Daoy (cell line): ENCODE measurements at places on chromosomes 12 and 14. TPM values are rescaled to one million over a fixed set of nuclear protein-coding genes. Genes with fewer than 3 reads are reported as not detected.

KCNMB4 gene
- total RNA-seq = 1.1 and 1.4 TPM in 2 replicates

ZNF26 gene
- total RNA-seq = 6.9 and 9.8 TPM in 2 replicates

ADAM20 gene
- total RNA-seq = 0.18 and 0.34 TPM in 2 replicates

CHGA gene
- total RNA-seq = not detected in 2 replicates

GARIN6 gene
- not detected in 2 replicates for total RNA-seq

BATF gene
- not detected in 2 replicates for total RNA-seq

NGB gene
- not detected in 2 replicates for total RNA-seq

RPS6KL1 gene
- total RNA-seq = 6.6 and 9.8 TPM in 2 replicates

APOF gene
- 0.40 TPM in 1 of 2 replicates, not detected in the other for total RNA-seq

SLC25A21 gene
- total RNA-seq = 37.0 and 105 TPM in 2 replicates

PLCZ1 gene
- not detected in 2 replicates for total RNA-seq

OR10G2 gene
- not detected in 2 replicates for total RNA-seq

ANKRD33 gene
- not detected in 2 replicates for total RNA-seq

PRKCH gene
- 5.8 and 23.5 TPM in 2 replicates for total RNA-seq

AEBP2 gene
- 7.1 and 19.1 TPM in 2 replicates for total RNA-seq

SERPINA10 gene
- not detected in 2 replicates for total RNA-seq

HOXC6 gene
- total RNA-seq = 2.0 and 2.8 TPM in 2 replicates

IL26 gene
- total RNA-seq = not detected in 2 replicates

GRCh38 chr12:89019439-89020120 is 332.7 kb downstream of the DUSP6 start:
- peak; percentile 86 for DNase-seq

DNA sequence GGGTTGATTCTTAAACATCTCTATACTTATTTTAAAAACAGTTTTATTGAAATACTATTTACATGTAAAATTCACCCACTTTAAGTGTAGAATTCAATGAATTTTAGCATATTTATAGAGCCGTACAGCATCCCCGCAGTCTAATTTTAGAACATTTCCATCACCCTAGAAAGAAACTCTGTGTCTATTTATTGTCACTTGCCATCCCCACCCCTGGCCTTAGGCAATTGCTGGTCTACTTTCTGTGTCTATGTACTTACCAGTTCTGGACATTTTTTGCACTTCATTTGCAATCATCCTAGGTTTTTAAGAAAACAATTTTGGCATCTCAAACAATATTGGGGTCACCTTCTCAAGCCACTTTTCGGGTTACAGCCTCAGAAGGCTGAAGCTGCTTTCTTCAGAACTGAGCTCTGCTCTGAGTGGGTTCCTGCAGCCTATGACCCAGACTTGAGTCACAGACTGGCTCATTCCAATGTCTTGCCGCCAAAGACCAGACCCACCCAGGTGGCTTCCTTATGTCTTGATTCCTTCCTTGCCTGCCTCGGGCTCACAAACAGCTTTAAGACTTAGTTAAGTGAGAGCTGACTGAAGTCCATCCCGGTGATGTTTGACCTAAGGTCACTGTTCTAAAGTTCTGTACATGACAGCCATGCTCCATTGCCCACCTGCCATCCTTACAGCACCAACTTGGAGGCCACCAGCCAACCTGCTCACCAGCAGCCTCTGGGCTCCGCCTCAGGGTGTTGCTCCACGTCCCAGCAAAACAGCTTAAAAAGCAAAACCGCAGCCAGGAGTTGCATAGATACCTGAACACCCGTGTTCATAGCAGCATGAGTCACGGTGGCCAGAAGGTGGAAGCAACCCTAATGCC is 131.5 kb downstream of the CHST11 start:
- peak; percentile 94 for DNase-seq

DNA sequence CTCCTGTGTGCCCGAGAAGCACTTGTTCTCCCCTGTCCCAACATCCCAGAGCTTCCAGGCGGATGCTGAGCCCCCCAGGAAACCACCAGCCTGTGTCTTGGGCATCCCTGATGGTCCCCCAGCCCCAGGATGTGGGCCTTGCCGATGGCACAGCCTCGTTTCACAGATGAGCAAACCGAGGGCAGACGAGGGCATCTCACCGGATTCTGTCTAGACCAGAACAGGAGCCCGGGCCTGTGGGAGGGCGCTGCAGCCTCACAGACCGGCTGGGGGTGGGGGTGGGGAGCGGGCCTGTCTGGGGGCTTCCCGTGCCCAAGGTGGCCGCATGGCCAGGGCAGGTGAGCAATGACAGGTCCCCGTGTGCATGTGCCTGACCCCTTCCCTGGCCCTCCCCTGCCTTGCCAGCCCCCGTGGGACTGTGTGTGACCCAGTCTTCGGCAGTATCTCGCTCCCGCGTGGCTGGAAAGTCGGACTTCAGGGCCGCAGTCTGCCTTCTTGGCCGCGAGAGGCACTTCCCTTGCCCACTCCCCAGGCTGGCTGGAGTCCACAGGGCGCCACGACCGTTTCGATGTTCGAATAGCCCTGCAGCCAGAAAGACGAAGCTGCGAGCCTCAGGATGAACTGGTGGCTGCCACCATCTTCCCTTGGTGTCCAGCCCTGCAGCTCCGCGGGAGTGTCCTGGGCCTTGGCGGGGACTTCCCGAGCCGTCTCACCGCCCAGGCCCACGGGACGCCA is 8.9 kb downstream of the RFLNA start:
- no peak for DNase-seq

DNA sequence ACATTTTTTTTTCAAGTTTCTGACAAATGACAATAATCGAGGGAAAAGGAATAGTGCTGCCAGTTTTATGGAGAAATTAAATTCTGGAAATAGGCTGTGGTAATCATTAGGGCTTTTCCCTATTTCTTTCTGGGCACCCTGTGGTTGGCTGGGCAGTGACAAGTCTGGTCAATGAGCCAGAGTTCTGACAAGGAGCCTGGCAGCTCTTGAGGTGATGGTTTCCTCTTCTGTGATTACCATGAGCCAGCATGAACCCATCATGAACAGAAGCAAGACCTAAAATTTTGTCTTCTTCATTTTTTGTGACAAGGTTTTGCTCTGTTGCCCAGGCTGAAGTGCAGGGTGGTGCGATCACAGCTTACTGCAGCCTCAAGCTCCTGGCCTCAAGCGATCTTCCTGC is 115.8 kb downstream of the TRAFD1 start:
- no peak for DNase-seq

- DNase-seq = peak; percentile 59
These were observed 1.1 kb downstream of the PHLDA1 start for GRCh38 chr12:76030341-76031080.

GRCh38 chr14:78790271-78790670 is 620.1 kb downstream of the NRXN3 start:
- no peak for DNase-seq

- DNase-seq = no peak
These were observed 283.3 kb upstream of the FAR2 start for GRCh38 chr12:28865776-28866175.

DNA sequence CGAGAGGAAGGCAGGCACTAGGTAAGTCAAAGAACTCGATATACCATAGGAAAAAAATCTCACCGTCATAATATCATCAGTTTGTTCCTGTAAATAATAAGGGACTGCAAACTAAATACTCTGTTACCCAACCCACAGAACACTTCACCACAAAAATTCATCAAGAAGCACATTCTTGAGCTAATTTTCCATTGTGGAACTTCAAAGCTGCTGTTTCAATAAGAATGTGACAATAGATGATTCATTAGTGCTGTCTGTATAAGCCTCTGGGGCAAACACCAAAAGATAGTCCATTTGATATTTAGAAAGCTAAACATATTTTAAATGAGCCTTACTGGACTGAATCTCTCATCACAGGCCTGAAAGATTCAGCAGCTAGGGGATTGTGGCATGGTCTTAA is 219.4 kb downstream of the KSR2 start:
- DNase-seq = no peak

DNA sequence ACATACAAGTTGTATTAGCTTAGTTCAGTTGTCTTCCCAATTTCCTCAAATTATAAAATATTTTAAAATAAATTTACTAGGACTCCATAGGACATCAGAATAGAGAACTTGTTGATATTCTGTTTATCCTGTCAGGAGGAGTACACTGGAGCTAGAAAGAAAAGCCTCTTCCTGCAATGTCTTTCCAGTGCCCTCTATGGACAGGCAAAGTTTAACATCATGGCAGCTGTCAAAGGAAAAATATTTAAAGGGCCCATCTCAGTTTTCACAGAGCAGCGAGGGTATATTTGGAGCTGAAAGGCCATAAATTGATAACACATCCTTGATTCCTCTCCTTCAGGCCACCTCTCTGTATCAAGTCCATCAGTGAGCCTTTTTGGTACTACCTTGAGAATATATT is 19.0 kb downstream of the DIP2B start:
- no peak for DNase-seq

DNA sequence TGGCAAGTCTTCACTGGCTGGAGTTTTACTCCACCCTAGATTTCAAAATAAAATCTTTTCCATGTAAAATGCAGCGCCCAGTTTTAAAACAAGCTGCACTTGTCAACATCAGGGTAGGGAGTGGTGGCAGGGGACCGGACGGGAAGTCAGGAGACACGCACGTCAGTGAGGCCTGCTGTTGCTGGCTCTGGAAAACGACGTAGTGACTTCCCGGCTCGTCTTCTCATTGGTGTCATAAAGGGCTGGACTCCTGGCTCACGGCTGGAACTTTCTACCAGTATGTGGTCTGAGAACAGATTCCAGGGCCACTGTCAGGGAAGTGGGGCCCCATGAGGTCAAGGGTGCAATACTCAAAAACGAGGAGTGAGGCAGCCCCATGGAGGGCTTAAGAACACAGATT is 64.2 kb upstream of the FOXN3 start:
- no peak for DNase-seq

GRCh38 chr12:46459111-46459510 is 86.5 kb upstream of the SLC38A2 start:
- DNase-seq = peak; percentile 86

GRCh38 chr12:40378691-40379090 is 153.9 kb downstream of the LRRK2 start:
- DNase-seq = no peak

GRCh38 chr12:46653311-46653710 is 172.5 kb downstream of the SLC38A4 start:
- no peak for DNase-seq

GRCh38 chr12:100460702-100461101 is 13.0 kb upstream of the NR1H4 start:
- DNase-seq = no peak

DNA sequence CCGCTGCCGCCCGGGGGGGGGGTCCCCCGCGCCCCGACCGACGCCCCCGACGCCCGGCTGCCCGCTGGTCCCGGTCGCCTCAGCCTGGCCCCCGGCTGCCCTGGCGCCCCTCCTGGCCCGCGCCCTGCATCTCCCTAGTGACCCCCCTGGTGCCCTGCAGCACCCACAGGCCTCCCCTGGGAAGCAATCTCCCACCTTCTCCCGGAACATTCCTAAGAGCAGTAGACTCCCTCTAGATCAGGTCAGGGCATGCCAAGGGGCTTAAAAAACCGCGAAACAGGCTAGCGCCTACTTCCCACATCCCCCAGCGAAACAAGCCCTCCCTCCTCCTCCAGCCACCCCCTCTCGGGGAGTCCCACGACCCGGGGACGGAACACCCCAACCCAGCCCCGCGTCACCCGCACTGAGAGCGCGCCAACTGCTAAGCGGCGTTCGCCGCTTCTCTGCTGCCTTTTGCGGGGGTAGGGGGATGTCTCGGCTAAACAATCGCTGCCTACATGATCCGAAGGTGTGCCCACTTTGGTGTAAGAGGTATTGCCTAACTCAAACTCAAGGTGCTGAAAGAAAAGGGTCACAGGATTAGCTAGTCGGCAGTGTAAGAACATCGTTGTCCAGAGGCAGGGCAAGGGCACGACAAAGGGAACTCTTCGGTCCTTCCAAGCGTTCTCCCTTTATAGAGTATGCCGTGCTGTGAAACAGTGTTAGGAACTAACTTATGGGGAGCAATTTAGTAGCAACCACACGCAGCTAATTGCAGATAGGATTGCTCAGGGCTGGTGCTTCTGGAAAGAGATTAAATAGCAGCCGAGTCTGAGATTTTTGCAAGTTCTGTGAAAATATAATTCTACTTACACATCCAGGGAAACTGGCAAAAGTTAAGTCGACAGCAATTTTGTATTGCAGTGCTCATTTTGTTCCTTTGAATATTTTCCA is 619 bp upstream of the NTN4 start:
- DNase-seq = peak; percentile 51

GRCh38 chr14:89270439-89271227 is 146.4 kb downstream of the FOXN3 start:
- DNase-seq = no peak

GRCh38 chr12:47111392-47111778 is 31.6 kb upstream of the AMIGO2 start:
- no peak for DNase-seq

DNA sequence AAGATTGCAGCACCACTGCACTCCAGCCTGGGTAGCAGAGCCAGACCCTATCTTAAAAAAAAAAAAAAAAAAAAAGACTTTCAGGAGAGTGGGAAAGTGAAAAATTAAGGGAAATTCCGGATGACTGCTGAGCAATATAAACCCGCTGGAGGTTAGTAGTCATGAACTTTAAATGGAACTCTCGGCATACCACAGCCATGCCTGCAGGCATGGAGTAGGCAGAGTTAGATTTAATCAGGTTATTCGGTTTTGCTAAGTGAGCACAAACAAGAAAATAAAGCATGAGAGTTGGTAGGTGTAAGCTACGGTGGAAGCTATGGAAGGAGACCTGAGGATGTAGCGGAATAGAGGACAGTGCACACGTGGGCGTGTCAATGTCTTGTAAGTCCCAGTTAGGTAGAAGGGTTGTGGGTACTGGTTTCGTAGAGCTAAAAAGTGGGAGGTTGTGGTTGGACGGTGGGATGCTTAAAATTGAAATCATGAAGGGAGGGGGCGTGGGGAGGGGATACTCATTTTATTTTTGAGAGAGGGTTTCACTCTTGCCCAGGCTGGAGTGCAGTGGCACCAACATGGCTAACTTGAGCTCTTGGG is 11.8 kb upstream of the TUBA1C start:
- peak; percentile 72 for DNase-seq

DNA sequence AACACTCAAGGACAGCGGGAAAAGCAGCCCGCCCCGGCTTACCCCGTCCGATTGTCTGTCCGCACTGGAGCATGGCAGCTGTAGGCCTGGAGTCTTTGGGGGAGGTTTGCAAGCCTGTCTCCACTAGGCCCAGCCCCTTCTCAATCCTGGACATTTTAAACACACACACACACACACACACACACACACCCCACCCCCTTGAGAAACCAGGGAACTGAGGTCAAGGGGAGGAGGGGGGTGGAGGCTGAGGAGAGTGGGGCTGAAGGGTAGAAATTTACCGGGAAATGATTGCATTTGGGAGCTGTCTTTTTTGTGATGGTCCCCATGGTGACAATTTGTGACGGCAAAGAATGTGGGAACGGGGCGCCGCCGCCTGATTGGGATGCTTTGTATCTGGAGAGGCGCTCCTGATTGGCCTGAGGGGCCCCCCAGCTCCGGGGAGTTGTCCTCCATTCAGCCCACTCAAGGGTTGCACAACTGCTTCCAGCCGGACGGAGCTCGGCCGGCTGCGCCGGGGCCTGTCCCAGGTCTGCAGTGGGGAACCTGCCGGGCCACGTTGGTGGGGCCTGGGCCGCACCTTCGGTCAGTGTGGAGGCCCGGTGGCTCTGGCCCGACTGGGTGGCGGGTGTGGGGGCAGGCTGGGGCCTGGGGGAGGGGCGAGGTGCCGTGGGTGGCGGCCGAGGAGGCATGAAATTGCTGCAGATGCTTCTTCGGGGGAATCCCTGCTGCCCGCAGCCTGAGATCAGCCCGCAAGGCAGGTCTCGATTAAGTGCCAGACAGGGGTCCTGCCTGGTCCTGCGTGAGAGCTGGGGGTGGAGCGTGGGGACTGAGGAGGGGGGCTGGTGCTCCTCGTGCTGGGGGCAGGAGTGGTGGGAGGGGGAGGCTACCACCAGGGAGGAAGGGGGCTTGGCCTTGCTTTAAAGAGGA is at the start of gene FAM181A:
TSS of gene FAM181A (plus strand) at position 472 of the 927 bp plus-strand sequence. CDS start 942 bp downstream, outside the sequence.
- no peak for DNase-seq
